ENCODE measurements at places on chromosomes 1 and 21.

DNA sequence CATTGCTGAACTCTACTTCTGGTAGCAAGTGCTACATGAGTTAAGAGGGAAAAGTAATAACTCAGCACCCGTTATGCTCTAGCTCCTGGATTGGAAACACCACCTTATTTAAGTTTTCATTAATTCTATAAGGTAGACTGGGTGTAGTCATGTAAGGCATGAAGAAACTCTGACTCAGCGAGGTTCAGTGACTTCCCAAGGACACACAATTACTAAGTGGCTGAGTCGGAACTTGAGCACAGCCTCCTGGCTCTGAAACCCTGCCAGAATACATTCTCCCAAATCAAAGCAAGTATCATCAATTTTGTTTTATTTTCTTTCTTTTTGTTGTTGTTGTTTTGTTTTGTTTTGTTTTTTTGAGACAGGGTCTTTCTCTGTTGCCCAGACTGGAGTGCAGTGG is 29.1 kb upstream of the SCCPDH start:
- no peak for DNase-seq

DNA sequence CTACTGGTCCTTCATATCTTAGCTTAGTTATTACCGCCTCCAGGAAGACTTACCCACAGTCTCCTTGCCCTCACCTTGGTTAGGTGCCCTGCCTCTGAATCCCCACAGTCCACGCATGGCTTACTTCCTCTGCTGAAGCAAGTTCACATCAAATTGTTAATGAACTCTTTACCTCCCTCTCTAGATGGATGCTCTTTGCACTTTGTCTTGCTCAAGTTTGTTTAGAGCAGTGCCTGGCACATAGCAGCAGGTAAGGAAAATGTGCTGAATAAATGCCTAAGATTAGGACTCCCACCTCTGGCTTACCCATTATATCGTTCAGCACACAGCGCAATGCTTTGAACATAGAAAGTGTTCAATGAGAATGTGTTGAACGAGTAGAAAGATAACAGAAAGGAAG is 90.5 kb downstream of the BEND5 start:
- no peak for DNase-seq

DNA sequence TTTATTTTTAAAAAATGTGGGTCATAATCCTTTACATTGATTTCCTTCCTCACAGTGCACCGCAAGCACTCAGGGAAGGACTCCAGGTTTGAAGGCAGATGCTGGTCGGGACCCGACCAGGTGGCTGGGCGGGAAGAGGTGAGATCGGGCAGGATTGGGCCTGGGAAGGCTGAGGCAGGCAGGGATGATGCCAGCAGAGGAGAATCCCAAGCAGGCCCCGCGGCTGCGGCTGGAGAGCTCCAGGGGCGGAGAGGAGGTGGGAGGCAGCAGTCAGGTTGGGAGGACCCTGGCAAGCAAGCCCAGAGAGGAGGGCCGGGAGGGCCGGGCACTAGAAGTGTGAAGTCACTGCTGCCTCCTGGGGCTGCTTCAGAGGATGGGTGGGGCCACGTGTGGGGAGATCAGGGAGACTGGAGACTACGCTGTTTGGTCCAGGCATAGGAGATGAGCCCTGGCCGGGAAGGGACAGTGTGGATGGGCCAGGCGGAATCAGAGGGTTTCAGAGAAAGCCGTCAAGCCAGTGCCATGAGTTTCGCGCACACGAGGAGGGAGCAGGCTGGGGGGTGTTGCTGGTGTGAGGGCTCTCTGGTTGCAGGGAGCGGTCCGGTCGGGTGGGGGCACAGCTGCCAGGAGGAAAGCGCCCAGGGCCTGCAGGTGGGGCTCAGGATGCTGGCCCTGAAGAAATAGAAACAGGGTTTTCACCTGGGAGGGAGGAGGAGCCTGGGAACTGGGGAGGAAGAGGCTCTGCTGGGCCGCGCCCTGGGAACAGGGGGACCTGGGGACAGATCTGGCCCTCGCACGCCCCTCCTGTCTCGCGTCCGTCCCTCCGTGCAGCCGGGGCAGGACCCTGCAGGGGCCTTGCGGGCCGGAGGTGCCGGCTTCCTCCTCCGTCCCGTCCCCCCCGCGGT is 888 bp upstream of the COL18A1 start:
- DNase-seq, result no peak

- no peak for DNase-seq
These were observed 83.1 kb upstream of the AJAP1 start for GRCh38 chr1:4571263-4571662.

- no peak for DNase-seq
These were observed 1.4 kb downstream of the ZMYND12 start for GRCh38 chr1:42454403-42454802.

- peak; percentile 30 for DNase-seq
These were observed 156.7 kb downstream of the BRINP3 start for GRCh38 chr1:190320952-190321351.

DNA sequence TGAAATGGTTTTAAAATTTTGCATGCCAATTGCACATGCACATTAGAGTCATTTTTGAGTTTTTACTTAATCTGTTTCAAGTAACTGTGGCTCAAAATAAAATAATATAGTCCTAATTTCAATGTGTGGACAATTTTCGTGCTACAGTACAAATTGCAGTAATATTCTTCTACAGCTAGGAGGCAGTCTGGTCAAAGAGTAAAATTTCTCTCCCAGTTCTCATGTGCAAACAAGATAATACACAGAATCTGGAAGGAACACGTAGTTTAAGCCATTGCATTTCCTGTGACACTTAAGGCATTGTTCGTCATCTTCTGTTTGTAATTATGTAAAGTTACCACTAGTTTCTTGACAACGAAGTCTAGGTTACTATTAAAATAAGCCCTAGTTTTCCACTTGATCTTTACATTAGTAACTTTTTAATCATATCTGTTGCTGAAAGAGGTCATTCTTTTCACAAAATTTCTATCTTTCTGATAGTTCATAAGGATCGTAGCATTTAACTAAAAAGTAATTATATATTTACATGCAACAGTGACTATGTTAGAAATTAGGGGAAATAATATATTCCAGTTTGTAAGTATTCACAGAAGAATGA is 28.9 kb downstream of the ODR4 start:
- peak; percentile 75 for DNase-seq

- DNase-seq, result peak; percentile 81
These were observed 77.4 kb downstream of the RERE start for GRCh38 chr1:8740034-8740449.
